Activated CD4-positive, alpha-beta T cell treated with anti-CD3 and anti-CD28 coated beads, Interleukin-2, amount 50 U/mL, for 24 hours (primary cell): ENCODE measurements at places on chromosomes 1 and 21.

DNA sequence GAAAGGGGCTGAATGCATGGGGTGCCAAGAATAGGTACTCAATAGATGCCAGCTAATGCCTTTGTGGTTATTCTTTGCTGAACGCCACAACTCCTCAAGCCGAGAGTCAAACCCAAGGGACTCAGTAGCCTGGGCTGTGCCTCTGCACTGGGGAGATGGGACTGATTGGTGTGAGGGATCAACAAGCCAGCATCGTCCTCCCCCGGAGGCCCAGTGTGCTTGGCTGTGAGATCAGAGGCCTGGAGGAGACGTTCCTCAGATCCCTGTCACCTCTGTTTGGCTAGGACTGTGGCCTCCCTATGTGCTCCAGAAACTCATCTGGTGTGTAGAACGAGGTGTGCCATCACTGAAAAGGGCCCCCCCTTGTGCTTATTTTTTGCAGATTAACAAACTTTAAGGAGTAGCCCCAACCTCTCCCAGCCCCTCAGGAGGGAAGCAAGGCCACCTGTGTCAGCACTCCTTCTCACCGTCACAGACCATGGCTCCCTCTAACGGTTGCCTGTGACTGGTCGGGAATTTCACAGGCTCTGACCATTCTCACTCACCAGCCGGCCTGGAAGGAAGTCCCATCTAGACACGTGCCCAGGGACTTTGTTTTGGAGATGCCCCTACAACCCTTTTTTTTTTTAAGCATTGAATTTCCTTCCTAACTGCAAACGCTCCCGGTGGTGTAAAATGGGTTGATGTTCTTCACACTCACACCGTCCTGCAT, 194.0 kb upstream of the VAMP3 start:
- no peak for DNase-seq

DNA sequence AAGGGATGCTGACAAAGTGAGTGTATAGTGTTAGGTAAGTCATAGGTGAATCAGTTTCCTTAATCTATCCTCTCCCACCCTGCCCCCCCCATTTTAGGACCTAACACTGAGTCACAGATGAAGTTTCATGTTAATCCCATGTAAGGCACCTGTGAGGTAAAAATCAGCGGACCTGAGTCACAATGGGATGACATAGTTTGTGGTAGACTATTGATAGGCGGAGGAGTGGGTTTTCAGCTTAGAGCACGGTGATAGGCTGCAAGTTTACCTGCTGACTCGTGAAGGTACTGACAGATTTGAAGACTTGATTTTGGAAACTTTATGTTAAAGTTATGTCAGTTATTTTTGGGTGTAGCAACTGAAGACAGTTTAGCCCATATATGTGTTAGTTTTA, 1.7 kb downstream of the TOR1AIP1 start:
- DNase-seq, result peak; percentile 59

GRCh38 chr21:32143241-32143939, 135.5 kb downstream of the MIS18A start:
- DNase-seq, result no peak

DNA sequence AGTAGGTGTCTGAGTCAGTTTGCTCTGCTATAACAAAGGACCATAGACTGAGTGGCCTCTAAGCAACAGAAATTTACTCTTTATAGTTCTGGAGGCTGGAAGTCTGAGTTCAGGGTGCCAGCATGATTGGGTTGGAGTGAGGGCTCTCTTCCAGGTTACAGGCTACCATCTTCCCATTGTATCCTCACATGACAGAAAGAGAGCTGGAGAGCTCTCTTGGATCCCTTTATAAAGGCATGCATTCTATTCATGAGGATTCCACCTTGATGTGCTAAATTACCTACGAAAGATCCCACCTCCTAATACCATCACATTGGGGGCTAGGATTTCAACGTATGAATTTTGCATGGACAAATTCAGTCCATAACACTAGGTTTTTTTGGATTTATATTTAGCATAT, 79.6 kb downstream of the LTN1 start:
- no peak for DNase-seq

- no peak for DNase-seq
These were observed 151.9 kb downstream of the PGBD5 start for GRCh38 chr1:230274254-230274653.

DNA sequence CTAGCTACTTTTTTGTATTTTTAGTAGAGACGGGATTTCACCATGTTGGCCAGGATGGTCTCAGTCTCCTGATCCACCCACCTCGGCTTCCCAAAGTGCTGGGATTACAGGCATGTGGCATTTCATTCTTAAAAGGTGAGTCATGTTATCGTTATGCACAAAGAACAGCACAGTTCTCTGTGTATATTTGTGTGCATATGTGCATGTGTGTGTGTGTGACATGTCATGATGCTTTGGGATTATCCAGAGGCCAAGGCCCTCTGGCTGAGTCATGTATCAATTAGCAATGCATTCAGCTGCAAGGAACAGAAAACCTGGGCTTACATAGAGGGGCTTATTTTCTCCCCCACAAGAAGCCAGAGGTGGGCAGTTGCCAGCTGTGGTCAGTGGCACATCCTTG, 301.7 kb upstream of the KAZN start:
- DNase-seq, result no peak

- DNase-seq, result no peak
These were observed 52.4 kb downstream of the TMEM53 start for GRCh38 chr1:44621841-44622286.

DNA sequence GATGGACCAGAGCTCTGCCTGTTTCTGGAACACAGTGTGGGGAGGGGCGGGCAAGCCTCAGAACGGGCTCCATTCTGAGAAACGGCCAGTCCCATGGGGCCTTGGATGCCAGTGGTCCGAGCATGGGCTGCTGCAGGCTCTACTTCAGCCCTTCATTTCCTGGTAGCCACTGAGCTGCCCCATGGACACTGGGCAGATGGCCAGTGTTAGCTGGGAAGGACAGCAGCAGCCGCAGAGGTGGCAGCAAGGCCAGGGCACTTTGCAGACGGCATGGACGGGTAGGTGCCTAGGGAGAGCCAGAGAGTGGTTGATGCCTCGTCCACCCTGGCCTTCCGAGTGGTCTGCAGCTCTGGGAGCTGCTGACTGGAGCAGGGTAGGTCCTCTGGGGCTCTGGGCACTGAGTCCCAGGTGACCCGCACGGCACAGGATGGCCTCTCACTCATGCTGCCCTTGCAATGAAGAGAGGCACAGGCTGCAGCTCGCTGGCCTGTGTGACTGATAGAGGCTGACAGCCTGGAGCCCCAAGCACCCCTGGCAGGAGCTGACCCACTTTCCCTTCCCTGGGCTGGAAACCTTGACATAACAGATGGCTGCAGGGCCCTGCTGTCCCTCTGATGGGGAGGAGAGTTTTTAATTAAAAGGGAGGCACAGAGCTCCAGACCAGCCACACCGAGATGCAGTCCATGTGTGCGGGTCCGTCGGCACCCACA, 87.7 kb upstream of the COL6A1 start:
- DNase-seq, result no peak

- no peak for DNase-seq
These were observed 128.6 kb downstream of the RIPK4 start for GRCh38 chr21:41638201-41638790.

- no peak for DNase-seq
These were observed 157.6 kb upstream of the EDN2 start for GRCh38 chr1:41641941-41642527.

GRCh38 chr1:119286587-119287181, 81.9 kb upstream of the HAO2 start:
- DNase-seq, result no peak

GRCh38 chr21:33634254-33634653, 7.3 kb downstream of the CRYZL1 start:
- DNase-seq, result no peak

DNA sequence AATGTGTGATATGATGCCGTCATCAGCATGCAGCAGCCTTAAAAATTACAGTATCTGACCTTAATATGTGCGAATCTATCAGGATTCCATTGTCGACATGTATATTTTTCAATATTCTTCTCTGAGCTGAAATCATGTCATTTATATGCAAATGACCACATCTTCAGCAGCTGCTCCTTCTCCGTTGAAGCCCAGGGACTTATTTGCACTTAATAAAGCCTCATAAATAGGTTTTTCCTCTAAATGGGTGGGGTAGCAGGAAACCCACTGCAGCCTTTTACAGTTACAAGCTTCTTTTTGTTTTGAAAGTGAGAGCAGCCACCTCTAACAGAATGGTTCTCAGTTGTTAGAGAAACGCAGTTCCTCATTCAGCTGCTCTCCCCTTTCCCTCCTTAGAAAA, 178.8 kb upstream of the ZNF644 start:
- DNase-seq, result no peak

GRCh38 chr1:24111996-24112779, at the start of gene MYOM3:
Gene MYOM3, minus strand, starts transcription at chr1:24112135. Its CDS starts 3,499 bp downstream, at chr1:24108636.
- DNase-seq, result peak; percentile 7

- no peak for DNase-seq
These were observed 24.9 kb downstream of the SETD4 start for GRCh38 chr21:36035381-36035791.

DNA sequence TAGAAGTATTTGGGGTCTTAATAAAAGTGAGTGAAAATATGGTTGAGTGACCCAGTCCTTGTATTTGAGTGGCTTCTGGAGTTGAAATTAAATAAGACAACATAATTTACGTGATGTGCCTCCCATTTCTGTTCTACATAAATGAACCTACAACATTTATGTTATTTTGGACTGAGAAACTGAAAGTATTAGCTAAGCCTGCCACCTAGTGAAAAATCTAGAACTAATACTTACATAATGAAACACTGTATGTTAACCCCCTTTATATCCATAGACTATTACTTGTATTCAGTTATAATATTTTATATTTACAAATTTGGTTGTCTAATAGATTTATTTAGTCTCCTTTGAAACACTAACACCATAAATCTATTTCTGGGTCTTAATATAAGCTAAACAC, 298.9 kb downstream of the KCNT2 start:
- no peak for DNase-seq

- DNase-seq, result no peak
These were observed 190.7 kb upstream of the RUNX1 start for GRCh38 chr21:35239811-35240219.

GRCh38 chr1:37851782-37852210, 7.6 kb downstream of the MTF1 start:
- DNase-seq, result no peak

DNA sequence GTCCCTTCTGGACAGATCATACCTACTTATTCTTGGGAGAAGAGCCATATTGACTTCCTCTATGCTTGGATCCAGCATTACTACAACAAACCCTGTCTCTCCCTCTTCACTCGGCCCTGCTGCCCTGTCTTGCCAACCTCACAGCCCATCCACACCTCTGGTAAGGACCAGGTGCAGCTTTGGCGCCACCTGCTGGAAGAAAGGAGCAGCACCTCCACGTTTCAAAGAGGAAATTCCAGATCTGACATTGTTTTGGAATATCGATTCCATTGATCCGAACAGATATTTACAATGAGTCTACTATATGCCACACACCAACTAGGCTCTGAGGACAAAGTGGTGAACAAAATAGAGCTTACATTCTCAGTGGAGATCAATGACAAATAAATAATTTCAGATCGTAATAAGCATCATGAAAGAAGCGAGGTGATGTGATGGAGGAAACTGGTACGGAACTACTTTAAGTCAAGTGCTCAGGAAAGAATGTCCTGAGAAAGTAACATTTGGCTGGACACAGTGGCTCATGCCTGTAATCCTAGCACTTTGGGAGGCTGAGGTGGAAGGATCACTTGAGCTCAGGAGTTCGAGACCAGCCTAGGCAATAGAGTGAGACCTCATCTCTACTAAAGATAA, 18.7 kb downstream of the MFSD2A start:
- DNase-seq, result peak; percentile 54

DNA sequence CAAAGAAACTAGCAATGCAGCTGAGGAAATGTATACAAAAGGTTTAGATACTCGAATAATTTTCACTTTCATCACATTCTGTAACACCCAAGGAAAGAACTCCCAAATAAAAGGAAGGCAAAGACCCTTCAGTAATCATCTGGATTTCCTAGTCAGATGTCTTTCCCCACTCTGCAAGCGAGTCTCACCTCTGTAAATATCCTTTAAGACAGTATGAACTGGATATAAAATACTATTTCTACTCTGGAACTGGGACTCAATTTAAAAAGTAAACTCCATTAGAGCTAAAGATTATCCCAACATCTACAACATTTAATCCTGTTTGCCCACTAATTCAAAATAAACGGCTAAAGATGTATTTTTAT, 27.0 kb downstream of the C2CD2 start:
- no peak for DNase-seq

- DNase-seq, result no peak
These were observed 28.0 kb upstream of the FASLG start for GRCh38 chr1:172630868-172631267.

DNA sequence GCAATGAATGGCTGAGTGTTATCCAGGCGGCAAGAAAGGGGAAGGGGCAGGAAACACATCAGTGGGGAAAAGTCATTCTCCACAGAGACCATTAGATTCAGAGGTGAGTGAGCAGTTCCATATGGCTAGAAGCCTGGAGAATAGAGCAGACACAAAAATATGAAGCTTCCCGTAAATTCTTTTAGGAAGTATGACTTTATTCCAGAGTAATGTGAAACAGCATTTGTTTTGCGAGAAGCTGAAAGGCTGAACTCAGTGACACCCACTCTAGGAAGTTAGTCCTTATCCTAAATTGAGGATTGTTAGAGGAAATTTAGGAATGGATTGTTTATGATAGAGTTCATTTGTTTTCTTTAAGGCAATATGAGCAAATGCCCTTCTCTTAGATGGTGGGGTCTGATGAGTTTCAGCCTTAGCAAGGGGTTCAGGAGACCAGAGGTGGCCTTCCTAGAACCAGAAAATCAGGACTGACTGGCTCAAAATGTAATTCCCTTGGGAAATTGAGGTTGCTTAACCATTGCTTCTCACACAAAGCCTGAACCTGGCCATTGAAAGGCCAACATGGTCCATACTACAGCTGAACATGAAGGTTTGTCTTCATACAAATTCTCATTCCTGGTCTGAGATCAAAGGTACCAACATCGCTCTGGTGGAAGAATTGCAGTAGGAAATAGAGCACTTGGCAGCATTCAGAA, 167.5 kb downstream of the TPR start:
- DNase-seq, result no peak

DNA sequence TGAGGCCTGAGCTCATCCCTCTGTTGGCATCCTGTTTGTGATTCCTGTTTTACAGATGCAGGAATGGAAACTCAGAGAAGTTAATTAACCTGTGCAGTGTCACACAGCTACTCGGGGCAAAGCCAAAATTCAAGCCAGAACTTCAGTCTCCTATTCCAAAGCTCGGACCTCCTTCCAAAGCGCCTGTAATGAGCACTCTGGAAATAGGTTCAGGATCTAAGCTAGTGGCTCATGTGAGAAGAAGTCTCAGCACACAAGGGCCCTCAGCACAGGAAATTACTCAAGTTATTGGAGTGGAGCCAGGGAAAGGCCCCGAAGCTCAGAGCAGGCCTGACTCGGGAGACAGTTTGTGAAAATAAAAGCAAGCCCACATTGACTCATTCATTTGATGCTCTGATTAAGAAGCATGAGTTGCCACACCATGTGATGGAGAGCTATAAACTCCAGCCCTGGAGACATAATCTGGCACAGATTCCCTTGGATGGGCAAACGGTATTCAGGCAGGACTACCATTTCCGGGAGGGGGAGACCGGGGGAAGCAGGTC, 50.6 kb upstream of the LYST start:
- DNase-seq, result peak; percentile 28

GRCh38 chr21:35692311-35692710, 368.0 kb downstream of the SETD4 start:
- no peak for DNase-seq
